Mesendoderm (in vitro differentiated cells): ENCODE measurements at places on chromosomes 13 and 19.

DNA sequence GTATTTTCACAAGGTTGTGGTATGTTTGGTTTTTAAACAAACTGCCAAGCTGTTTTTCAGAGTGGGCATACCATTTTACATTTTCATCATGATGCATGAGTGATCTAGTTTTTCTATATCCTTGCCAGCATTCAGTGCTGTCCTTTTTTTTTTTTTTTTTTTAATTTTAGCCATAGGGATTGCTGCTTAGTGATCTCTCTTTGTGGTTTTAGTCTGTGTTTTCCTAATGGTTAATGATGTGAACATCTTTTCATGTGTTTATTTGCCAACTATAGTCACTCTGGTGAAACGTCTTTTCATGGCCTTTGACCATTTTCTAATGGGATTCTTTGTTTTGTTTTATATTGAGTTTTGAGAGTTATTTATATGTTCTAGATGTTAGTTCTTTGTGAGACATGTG is 59.7 kb downstream of the SHISA2 start:
- no peak overlapping the region for H3K4me3 ChIP-seq
- no peak for DNase-seq

DNA sequence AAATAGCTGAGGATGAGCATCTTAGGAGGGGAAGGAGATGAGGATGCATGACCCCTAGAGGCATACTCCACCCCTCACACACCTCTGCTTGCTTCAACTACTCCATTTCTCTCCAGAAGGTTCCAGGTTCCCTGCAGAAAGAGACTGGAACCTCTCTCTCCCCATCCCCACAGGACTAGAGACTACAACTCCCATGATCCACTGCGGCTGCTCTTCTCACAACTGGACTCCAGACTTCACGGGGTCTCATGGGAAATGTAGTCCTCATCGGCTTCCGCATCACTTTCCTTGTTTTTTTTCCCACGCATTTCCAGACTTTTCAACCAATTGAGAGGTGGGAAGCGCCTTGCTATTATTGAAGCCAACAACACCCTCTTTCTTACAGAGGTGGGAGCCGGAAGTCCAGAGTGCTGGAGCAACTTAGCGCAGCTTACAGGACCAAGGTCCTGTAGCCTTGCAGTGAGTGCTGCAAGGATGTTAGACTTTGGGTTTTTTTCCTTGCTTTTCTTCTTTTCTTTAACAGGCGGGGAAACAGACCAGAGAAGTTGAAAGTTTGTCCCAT is 13.9 kb upstream of the CACNG6 start:
- DNase-seq, result peak; percentile 97
- H3K27me3 ChIP-seq, result no peaks in the 10 kb centered on the region

DNA sequence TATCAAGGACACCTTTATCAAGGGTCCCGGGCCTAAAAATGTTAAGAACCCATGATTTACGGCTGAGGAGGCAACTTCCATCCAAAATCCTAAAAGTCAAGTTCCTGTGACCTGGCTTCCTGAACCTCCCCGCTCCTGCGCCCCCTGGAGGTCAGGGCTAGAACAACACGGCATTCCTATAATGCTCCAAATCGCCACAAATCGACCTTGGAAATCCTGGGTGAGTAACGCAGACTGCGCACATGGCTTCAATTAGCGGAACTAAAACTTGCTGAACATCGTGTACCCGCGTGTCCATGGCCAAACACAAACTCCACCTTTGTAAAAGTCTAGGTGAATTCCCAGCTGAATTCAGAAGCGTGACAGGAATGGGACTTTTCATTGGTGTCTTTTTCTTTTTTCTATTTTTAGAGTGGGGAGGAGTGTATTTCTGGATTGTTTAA is 4.3 kb upstream of the C5AR1 start:
- H3K27ac ChIP-seq, result no peak overlapping the region
- H3K36me3 ChIP-seq, result no peaks in the 10 kb centered on the region
- peak; percentile 78 for DNase-seq
- H3K27me3 ChIP-seq, result no peaks in the 10 kb centered on the region

DNA sequence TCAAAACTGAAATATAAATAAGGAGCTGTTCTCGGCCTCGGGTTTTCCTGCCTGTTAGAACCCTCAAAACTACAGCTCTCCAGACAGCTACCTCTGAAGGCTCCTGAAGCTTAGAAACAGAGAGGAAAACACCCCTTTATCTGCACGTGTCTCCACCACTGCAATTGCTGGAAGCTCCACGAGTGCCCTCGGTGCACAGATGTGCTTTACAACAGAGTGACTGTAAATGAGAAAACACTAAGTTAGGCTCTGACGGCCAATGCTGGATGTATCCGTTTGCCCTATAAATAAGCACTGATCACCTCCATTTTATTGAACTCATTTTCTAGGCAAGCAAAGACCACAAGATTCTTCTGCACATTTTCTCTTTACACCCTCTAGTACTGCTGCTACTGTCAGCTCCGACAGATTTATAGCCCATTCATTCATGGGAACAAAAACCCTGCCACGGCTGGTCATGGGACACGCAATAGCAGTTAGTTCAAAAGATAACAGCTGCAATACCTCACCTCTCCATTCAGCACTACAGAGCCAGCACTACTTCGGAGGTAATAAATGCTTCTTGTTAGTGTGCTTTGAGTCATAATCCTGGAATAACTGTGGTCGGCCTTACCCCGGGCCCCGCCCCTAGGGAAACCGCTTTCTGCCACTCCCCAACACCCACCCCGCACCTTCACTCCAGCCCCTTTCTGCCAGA is 241.1 kb upstream of the ZNF507 start:
- no peaks in the 10 kb centered on the region for H3K4me1 ChIP-seq
- H3K27me3 ChIP-seq, result no peaks in the 10 kb centered on the region
- H3K27ac ChIP-seq, result no peak overlapping the region
- no peaks in the 10 kb centered on the region for H3K36me3 ChIP-seq
- H3K4me3 ChIP-seq, result no peak overlapping the region

GRCh38 chr13:55084630-55085029 is 2056.0 kb downstream of the OLFM4 start:
- H3K4me3 ChIP-seq, result no peak overlapping the region
- no peak for DNase-seq
- no peaks in the 10 kb centered on the region for H3K4me1 ChIP-seq
- no peaks in the 10 kb centered on the region for H3K36me3 ChIP-seq
- H3K27ac ChIP-seq, result no peak overlapping the region

GRCh38 chr13:90552702-90553101 is 794.8 kb upstream of the MIR17HG start:
- no peak overlapping the region for H3K27ac ChIP-seq
- no peaks in the 10 kb centered on the region for H3K4me1 ChIP-seq
- no peaks in the 10 kb centered on the region for H3K36me3 ChIP-seq
- no peak overlapping the region for H3K4me3 ChIP-seq
- no peak for DNase-seq

DNA sequence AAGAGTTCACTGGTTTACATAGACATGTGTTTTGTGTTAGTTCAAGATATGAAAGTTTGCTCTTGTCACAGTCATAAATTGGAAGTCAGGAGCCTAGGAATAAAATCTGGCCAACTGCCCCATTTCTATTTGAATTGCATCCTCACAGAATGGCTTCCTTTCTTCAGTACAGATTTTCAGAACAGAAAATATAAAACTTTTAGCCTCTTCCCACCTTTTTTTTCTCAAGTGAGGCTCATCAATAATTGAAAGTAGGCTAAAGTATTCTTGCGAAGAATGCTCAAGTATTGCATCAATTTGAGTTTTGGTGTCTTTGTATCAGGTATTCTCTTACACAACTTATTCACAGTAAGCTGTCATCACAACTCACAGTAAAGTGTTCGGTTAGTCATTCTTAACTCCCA is 802.7 kb downstream of the PCDH9 start:
- no peak overlapping the region for H3K4me3 ChIP-seq
- H3K27me3 ChIP-seq, result no peaks in the 10 kb centered on the region
- no peak overlapping the region for H3K27ac ChIP-seq
- no peaks in the 10 kb centered on the region for H3K36me3 ChIP-seq
- no peak for DNase-seq

GRCh38 chr19:50826492-50827240 is 3.1 kb upstream of the KLK1 start:
- H3K36me3 ChIP-seq, result no peaks in the 10 kb centered on the region
- no peaks in the 10 kb centered on the region for H3K4me1 ChIP-seq
- no peaks in the 10 kb centered on the region for H3K27me3 ChIP-seq
- H3K27ac ChIP-seq, result no peak overlapping the region
- H3K4me3 ChIP-seq, result no peak overlapping the region
